ENCODE measurements at places on chromosomes 11 and 22. TPM values are rescaled to one million over a fixed set of nuclear protein-coding genes. Genes with fewer than 3 reads are reported as not detected.
A peak's percentile ranks its signal among the peaks of the same experiment; 100 is the strongest.

- no peak overlapping the region for H3K27ac ChIP-seq
- no peak overlapping the region for H3K4me3 ChIP-seq
- DNase-seq, result no peak
Observed at GRCh38 chr11:47616726-47617416, 22.7 kb upstream of the C1QTNF4 start.

GRCh38 chr11:2214527-2215229, 43.1 kb upstream of the TH start:
- H3K27me3 ChIP-seq, result no peaks in the 10 kb centered on the region
- no peak overlapping the region for H3K27ac ChIP-seq
- no peaks in the 10 kb centered on the region for H3K4me1 ChIP-seq
- H3K36me3 ChIP-seq, result no peaks in the 10 kb centered on the region

DNA sequence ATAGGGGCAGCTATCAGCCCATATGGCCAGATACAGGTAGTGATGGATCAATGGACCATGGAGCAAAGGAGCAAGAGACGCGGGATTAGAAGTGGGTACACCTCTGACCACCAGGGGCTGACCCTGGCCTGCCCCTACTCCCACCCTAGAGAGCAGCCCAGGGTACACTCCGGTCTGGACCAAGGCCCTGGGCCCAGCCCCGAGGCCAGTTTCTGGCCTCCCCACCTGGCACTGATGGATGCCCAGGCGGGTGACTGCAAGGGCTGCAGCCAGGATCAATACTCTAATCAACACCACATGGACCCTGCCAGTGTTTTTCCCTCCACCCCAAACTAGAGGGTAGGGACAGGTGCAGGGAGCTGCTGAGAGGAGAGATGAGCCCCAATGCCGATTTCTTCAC, 74.1 kb upstream of the NECTIN1 start:
- H3K27me3 ChIP-seq, result no peaks in the 10 kb centered on the region
- H3K36me3 ChIP-seq, result no peaks in the 10 kb centered on the region
- H3K27ac ChIP-seq, result no peak overlapping the region
- no peaks in the 10 kb centered on the region for H3K4me1 ChIP-seq
- DNase-seq, result no peak

The CLMP gene
- 23.4 TPM for total RNA-seq

DNA sequence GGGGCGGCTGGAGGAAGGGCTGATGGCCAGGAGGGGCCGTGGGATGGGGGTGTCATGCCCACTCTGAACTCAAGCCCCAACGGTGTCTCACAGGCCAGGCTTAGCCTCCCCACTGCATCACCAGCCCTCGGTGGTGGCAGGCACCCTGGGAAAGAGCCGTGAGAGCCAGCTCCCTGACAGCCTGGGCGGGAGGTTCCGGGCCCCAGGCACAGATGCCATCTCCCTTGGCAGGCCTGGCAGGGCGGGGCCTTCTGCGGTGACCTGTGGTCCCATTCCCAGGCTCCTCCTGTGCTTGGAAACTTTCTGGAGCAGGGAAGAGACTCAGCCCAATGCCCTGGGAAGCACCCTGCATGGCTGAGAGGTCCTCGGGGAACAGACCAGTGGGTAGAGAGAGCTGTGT, 4.8 kb downstream of the PHLDA2 start:
- H3K4me3 ChIP-seq, result no peak overlapping the region
- H3K4me1 ChIP-seq, result peaks cover 17% of the 10 kb centered on the region
- H3K27ac ChIP-seq, result no peak overlapping the region
- peaks cover 6% of the 10 kb centered on the region for H3K27me3 ChIP-seq
- DNase-seq, result no peak

DNA sequence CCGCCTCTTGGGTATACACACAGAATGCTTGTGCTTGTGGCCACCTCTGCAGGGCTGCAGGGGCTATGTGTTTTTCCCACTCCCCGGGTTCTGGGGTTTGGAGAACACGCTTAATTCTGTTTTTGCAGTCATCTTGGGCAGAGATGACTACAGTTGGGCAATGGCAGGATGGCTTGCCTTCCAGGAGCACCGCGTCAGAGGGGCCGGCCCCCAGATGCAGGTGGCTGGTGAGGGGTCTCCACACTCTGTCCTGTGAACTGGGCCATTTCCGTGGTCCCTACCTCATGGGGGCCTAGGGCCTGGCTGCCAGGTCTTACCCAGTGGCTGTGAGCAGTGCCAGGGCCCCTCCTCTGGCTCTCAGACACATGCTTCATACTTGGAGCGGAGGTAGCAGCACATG, 68.3 kb downstream of the CTTN start:
- H3K4me1 ChIP-seq, result no peaks in the 10 kb centered on the region
- H3K27ac ChIP-seq, result no peak overlapping the region
- no peaks in the 10 kb centered on the region for H3K27me3 ChIP-seq
- no peak for DNase-seq

DNA sequence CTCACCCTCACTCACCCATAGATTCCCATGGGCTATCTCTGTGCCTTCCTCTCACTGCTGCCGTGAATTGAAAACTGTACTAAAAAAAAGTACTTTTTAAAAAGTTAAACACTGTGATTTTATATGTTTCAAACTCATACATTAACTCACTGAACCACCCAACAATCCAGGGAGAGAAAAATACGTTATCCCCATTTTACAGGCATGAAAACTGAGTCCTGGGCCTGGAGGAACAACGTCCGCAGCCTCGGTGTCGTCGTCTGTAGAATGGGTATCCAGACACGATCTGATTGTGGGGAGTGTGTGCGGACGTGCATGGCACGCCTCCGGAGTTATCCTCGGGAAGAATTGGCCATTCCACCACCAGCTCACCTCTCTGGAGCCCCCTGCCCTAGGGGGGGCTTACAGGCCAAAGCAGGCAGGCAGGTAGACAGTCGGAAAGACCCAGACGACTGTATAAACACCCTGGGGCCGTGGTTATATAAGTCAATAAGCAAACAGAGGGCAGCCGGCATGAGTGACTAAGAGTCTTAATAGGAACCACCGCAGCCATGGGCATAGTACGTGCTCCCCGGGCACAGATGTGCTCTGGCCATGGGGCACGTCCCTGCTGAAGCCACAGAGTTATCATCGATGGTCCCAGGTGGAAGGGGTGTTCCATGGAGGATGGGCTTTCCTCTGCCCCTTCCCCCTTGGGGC, 7.1 kb upstream of the PDGFB start:
- no peaks in the 10 kb centered on the region for H3K36me3 ChIP-seq
- DNase-seq, result no peak
- H3K27ac ChIP-seq, result peak overlapping the region; percentile 83
- no peaks in the 10 kb centered on the region for H3K27me3 ChIP-seq
- H3K4me1 ChIP-seq, result peaks cover 60% of the 10 kb centered on the region

The NRIP3 gene
- 2.6 TPM for total RNA-seq

DNA sequence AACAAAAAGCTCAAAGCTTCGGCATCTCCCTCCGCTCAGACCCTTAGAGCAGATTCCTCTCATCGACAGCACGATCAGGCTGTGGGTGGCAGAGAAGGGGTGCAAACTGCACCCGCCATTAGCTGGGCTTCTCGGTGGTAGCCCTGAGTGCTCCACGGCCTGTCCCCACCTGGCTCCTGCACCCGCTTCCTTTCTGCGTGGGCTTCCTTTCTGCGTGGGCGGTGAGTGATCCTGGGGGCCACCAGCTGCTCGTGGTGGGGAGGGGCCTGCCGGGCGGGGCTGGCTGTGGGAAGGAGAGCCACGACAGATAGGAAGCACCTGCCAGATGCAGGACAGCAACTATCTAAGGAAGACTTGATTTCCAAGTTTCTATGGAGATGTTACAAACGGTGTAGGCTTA, 55.0 kb downstream of the BRD1 start:
- H3K4me1 ChIP-seq, result no peaks in the 10 kb centered on the region
- H3K36me3 ChIP-seq, result peaks cover 60% of the 10 kb centered on the region
- DNase-seq, result peak; percentile 68
- H3K27me3 ChIP-seq, result no peaks in the 10 kb centered on the region
- no peak overlapping the region for H3K27ac ChIP-seq

The CCDC73 gene
- 0.20 TPM for total RNA-seq

DNA sequence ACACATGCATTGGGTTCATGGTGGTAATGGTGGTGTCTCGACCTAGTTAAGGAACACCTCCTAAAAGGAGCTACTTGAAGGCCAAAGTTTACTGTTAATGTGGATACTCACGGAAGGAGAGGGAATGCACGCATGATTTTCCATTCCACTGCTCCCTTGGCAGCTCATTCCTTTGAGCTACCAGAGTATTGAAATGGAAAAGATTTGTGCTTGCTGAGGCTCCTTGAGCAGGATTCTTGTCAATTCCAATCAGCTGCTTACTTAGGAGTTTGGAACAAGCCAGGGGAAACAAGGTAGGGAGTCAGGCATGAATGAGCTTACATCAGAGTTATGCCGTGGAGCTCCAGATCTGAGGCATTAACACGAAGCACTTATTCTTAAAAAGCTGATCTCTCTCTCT, 108.8 kb downstream of the GRIA4 start:
- H3K4me1 ChIP-seq, result no peaks in the 10 kb centered on the region
- H3K27ac ChIP-seq, result no peak overlapping the region
- H3K27me3 ChIP-seq, result no peaks in the 10 kb centered on the region

The OR51B5 gene
- total RNA-seq, result not detected

The MUC6 gene
- total RNA-seq, result not detected

GRCh38 chr11:134412203-134413042, at the start of gene B3GAT1:
Gene B3GAT1, minus strand, starts transcription at chr11:134412242. Its CDS starts 24,583 bp downstream, at chr11:134387659.
- H3K36me3 ChIP-seq, result no peaks in the 10 kb centered on the region
- no peak within 1 kb of the TSS for H3K27ac ChIP-seq
- DNase-seq, result no peak
- peaks cover 15% of the 10 kb centered on the region for H3K4me1 ChIP-seq

The IGLL1 gene
- not detected for total RNA-seq

DNA sequence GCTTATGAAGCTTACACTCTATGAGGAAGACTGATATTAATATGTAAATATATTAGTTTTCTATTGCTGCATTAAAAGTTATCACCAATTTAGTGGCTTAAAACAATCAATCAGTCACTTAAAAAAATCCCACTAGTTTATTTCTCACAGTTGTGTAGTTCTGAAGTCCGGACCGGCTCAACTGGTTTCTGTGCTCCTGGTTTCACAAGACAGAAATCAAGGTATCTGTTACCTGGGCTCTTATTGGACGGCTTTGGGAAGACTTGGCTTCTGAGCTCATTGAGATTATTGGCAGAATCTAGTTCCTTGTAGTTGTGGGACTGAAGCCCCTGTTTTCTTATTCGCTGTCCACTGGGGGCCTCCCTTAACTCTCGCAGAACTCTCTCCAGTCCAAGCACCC, 343.0 kb downstream of the RAB38 start:
- no peaks in the 10 kb centered on the region for H3K27me3 ChIP-seq
- DNase-seq, result no peak
- H3K36me3 ChIP-seq, result no peaks in the 10 kb centered on the region

The GPHA2 gene
- total RNA-seq, result not detected

The SH3BP1 gene
- 19.6 TPM for total RNA-seq

DNA sequence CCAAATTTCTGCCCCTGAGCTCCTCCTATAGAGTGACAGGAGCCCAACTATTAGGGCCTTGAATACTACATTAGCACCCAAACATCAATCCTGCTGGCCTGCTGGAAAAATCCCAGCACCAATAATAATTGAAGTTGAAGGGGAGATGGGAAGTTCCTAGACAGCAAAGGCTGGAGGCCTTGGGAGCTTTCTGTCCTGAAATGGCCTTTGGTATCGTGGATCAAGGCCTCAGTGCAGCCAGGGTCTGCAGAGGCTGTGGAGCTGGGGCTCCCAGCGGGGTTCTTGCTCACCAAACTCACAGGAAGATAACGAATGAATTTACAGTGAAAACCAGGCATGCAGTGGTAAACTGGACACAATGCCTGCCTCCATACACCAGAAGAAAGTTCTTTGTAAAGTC, 9.2 kb upstream of the MICALL1 start:
- peaks cover 65% of the 10 kb centered on the region for H3K4me1 ChIP-seq
- no peak for DNase-seq

- no peaks in the 10 kb centered on the region for H3K4me1 ChIP-seq
- DNase-seq, result no peak
- no peak overlapping the region for H3K4me3 ChIP-seq
Observed at GRCh38 chr11:131889146-131889577, 518.7 kb downstream of the NTM start.

DNA sequence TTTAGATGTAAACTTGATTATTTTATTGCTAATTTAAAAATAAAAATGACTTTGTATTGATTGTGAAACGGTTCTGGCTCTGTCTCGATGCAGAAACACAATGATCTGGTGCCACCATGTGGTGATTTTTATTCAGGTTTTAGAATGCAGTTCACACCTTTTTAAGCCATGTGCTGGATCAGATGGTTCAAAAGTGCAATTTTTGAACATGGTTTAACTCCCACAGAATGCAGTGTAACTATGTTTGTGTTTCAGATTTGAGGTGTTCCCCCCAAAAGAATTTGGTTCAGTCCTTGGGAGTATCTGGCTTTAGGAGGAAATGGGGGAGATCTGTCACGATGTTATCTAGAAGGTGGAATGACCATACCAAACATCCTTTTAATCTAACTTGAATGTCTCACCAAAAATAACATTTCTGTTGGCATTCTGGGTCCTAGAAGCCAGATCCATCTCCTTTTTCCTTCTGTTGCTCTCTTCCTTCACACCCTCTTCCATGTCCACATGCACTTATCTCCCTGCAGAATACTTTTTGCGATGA, 7.9 kb downstream of the MRPL16 start:
- no peaks in the 10 kb centered on the region for H3K4me1 ChIP-seq
- H3K4me3 ChIP-seq, result no peak overlapping the region
- H3K27me3 ChIP-seq, result no peaks in the 10 kb centered on the region
- H3K36me3 ChIP-seq, result peaks cover 50% of the 10 kb centered on the region
- no peak for DNase-seq

The SYT9 gene
- not detected for total RNA-seq

DNA sequence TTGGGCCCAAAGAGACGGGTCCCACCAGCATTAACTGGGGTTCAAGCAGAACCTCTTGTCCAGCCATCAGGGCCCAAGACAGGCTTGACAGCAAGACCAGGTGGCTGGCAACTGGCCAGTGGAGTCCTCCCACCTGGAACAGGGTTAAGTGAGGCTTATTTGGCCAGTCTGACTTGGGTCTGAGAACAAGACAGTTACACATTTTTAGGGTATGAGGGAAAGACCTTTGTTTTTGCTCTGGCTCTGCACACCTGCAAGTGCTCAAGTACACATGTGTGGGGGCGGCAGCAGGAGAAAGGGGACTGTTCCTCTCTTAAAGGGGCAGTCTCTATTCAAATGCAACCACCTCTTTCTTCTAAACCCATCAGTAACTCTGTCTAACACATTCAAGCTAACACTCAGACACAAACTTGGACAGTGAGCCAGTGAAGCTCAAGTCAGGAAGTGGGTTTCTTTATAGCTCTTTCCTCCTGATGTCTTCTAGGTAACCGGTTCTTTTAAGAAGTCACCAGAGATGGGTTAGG, 116.2 kb downstream of the ETS1 start:
- H3K36me3 ChIP-seq, result peaks cover 36% of the 10 kb centered on the region
- H3K4me1 ChIP-seq, result peaks cover 81% of the 10 kb centered on the region
- H3K27me3 ChIP-seq, result no peaks in the 10 kb centered on the region
- peak overlapping the region; percentile 67 for H3K27ac ChIP-seq
- no peak overlapping the region for H3K4me3 ChIP-seq
- DNase-seq, result no peak

The FGF4 gene
- total RNA-seq, result not detected

Measured in upper lobe of left lung (tissue), 6 donors.